ENCODE measurements at places on chromosomes 11 and 22.
A peak's percentile ranks its signal among the peaks of the same experiment; 100 is the strongest.

DNA sequence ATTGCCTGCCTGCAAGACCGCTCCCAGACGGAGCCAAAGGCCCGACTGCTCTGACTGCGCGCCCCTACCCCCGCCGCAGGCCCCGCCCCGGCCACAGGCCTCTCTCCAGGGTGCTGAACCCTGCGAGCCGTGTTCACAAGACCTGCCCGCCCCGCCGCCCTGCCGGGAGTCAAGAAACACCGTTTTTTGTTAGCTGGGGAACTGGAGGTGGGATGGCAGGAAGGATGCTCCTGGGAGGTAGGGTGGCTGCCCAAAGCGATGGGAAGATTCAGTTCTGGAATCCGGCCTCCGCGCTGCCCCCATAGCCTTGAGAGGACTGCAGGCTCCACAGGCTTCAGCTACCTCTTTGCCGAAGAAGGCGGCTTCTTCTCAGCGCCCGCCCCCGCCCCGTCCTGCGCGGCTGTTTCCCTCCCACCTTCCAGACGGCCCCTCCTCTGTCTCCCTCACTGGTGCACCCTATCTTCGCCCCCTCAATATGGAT, 2.7 kb upstream of the PDE2A start:
- peak; percentile 58 for DNase-seq

DNA sequence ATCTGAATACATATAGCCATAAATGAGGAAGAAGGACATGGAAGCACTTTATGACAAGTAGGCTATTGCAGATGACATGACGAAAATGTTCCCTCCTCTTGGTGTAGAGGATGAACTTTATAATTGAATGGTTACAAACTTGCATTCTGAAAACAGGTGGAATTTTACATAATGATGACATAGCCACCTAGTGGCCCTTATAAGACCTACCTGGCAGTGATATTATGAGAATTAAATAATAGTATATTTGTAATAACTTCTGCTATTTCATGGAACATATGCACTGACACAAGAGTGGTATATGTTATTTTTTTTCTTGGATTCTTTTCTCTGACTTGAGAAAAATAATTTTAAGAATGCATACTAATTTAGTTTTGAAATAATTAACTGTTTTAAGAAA, 22.9 kb downstream of the TRIM22 start:
- DNase-seq: no peak

- no peak for DNase-seq
Measured at GRCh38 chr11:44638032-44638431, 72.6 kb downstream of the CD82 start.

GRCh38 chr11:85602526-85603213, 24.5 kb downstream of the DLG2 start:
- DNase-seq: no peak

GRCh38 chr11:11451501-11452005, 98.5 kb upstream of the CSNK2A3 start:
- DNase-seq: no peak
